ENCODE measurements at places on chromosomes 3 and 15.
A peak's percentile ranks its signal among the peaks of the same experiment; 100 is the strongest.

DNA sequence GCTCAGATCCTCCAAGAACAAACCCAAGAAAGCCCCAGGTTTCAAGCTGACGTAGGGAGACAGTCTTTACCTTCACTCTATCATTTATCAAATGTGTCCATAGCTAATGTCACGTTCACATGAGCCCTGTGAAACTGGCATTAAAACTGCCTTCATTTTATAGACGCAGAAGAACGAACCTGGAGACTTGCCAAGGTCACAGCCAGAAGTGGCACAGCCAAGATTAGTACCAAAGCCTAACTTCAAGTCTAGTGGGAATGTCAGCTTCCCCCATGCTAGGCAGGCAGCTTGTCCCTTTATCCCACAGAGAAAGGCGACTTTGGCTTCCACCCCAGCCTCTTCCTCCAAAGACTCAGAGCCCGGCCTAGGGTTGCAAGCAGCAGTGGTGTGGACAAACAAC, 517.2 kb downstream of the SHQ1 start:
- DNase-seq: no peak

DNA sequence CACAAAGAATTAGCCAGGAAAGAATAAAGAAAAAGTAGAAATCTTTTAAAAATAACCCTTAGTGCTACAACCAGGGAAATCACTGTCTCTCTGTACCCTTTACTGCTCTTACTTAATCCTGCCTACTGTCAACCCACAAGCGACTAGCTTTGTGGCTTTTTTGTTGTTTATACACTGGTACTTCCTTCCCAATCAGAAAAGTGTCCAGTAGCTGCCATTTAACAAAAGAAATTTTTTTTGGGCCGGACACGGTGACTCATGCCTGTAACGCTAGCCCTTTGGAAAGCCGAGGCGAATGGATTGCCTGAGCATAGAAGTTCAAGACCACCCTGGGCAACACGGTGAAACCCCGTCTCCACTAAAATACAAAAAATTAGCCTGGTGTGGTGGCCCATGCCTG, 13.8 kb upstream of the FAM219B start:
- DNase-seq: no peak

GRCh38 chr3:23797491-23797890, 8.3 kb upstream of the UBE2E1 start:
- no peak for DNase-seq

DNA sequence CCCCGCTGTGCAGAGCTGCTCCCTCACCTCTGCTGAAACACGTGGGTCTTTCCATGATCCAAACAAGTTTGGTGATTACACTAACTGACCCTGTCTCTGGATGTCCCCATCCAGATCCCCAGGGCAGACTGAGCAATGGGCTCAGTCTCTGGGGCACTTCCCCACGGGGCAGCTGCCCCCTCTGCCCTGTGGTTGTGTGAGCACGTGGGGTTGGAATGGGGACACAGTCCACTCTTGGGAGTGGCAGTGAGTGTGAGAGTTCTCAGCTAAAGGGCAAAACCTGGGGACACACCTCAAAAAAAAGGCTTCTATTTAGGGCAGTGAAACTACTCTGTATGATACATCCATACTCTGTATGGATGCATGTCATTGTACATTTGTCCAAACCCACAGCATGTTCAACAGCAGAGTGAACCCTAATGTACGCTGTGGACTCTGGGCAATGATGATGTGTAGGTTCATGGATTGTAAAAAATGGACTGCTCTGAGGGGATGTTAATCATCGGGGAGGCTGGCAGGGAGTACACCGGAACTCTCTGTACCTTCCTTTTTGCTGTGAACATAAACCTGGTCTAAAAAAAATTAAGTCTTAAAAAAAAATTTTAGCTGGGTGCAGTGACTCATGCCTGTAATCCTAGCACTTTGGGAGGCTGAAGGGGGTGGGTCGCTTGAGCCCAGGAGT, 49.9 kb upstream of the BLM start:
- DNase-seq: no peak

GRCh38 chr3:123821920-123822319, 62.2 kb downstream of the MYLK start:
- no peak for DNase-seq

GRCh38 chr3:148729476-148730055, 31.9 kb downstream of the AGTR1 start:
- DNase-seq: no peak

GRCh38 chr3:100400780-100401673, at the start of the genes LNP1 and TOMM70:
LNP1 (plus strand) TSS chr3:100401539; CDS start chr3:100429730, 28,191 bp downstream.
TOMM70 (minus strand) TSS chr3:100401089; CDS start chr3:100400949, 140 bp downstream.
- peak; percentile 97 for DNase-seq

- no peak for DNase-seq
Measured at GRCh38 chr3:108620250-108620649, 30.7 kb downstream of the DZIP3 start.

Measured in amniotic stem cell (primary cell).